Nucleus accumbens (tissue), 56 donors: ENCODE measurements at places on chromosomes 6 and 20.

GRCh38 chr20:64261138-64261537, 5.6 kb downstream of the PCMTD2 start:
- no peak for DNase-seq

DNA sequence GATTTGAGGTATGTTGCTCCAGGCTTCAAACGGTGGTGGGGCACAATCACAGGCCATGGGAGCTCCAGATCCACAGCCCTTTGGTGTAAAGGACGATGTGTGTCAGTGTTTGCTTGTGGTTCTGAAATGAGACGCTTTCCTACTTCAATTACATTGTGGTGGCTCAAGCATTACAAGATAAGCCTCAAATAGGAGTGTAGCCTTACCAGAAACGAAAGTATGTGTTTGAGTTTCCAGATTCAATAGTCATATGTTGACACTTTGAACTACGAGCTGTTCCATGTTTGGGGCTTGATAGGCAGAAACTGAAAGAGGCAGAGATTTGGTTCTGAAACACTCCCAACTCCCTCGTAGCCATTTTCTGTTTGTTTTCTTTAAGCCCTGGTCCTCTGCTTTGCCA, 187.1 kb downstream of the MYLK4 start:
- DNase-seq: no peak

GRCh38 chr6:170205126-170205525, 85.8 kb downstream of the DLL1 start:
- no peak for DNase-seq

GRCh38 chr20:52761867-52762266, 210.3 kb upstream of the TSHZ2 start:
- DNase-seq: no peak

DNA sequence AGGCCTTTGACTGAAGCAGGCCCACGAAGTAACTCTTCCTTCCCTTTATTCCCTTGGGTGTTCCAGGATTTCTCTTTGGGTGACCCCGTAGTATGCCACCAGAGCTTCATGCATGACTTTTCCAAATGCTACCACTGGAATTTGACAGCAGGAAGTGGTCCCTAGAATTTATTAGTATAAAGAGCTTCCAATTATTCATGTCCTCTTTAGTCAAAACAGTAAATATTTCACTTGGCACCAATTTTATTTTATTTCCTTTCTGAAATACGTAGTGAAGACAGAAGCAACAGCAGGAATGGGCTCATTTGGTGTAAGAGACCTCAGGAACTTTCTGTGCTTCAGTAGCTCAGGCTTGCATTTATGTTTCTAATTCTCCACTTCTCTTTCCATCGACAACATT, 151.3 kb downstream of the LCA5 start:
- DNase-seq: no peak

DNA sequence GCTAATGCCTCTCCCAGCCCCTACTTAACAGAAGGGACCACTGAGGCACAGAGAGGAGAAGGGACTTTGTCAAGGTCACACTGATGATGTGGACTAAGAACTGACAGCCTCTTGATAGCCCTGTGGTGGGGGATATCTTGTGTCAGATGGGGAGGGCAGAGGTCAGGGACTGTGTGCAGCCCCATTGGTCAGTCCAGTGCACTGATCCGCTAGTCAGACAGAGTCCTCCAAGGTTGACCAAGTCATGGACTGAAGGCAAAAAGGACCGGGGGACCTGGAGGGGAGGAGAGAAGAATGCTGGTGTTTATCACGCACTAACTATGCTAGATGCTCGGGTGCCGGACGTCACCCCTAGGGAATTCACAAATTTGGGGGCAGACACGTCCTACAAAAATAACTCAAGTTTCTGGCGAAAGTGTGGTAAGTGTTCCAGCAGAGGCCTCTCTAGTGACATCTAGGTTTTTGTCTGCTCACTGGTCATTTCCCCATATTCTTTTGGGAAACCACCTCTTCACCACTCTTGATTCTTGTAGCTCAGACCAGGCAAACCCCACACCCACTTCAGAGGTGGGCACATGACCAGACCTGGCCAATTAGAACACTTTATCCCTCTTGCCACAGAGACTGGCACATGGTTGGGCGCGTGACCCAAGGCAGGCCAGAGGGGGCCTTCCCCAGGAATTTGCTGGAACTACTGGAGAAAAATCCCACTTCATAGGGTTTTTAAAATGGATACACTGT, 21.0 kb downstream of the TCF15 start:
- DNase-seq: no peak

DNA sequence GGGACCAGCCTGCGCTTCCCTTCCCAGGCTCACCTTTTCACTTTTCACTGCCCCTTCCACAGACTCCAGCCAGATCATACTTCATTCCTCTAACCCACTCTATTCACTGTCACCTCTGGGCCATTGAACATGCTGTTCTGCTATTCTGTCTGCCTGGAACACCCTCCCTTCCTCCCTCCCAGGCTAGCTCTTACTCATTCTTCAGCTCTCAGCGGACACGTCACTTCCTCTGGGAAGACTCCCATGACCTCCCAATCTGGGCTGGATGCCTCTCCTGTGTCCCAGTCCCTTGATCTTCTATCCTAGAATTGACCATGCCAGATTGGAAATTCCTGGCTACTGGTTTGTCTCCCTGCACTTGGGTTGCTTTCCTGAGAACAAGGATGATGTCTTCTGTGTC, 5.0 kb downstream of the SLC12A5 start:
- DNase-seq: no peak

- no peak for DNase-seq
These were observed 13.6 kb downstream of the BNIP5 start for GRCh38 chr6:36323062-36323461.

DNA sequence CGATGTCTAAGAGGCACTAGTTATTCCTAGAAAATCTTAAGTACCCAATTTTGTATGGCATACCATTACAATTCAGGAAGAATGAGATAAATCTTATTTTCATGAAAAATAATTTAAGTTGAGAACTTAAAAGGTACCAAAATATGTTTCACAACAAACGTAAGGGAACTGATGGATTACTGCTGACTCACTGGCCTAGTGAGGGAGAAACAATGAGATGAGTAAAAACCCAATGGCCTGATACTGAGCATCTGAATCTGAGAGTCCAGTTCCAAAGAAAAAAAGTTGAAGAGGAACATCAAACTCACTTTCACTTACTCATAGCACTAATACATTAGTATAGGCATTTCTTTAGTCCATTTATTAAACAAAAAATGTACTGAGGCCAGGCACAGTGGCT, 56.0 kb downstream of the MDN1 start:
- DNase-seq: no peak

DNA sequence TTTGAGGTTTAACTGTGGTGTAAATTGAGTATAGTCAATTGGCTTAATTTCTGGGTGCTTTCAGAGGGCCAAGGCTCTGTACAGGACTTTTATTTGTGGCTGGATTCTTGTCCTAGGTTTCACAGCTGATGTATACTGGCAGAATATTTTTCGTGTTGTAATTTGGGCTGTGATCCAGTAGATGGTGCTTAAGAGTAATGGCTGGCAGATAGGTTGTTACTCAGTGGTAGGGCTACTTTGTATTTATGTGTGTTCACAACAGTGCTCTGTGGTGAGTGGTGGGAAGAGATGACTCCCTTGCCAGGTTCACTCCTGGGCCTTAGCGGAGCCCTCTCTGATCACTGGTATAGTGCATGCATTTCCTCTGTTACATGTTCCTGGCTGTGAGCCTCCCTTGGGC, 34.5 kb upstream of the FERMT1 start:
- no peak for DNase-seq

- DNase-seq: no peak
These were observed 5.3 kb upstream of the SERPINB6 start for GRCh38 chr6:2976571-2977085.

DNA sequence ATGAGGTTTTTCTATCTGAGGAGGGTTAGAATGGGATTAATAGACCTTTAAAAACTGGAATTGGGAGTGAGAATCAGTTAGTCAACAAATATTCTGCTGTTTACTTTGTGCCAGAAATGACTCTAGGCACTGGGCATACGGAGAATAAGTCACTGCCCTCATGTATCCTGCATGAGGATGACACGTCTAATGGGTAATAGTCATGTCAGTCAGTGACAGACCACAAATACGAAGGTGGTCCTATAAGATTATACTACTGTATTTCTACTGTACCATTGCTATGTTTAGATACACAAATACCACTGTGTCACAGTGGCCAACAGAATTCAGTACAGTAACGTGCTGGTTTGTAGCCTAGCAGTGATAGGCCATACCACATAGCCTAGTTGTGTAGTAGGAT, 30.7 kb downstream of the ZFAND3 start:
- no peak for DNase-seq

GRCh38 chr6:148868314-148868713, 121.5 kb downstream of the UST start:
- DNase-seq: no peak

- no peak for DNase-seq
These were observed 131.7 kb upstream of the MLIP start for GRCh38 chr6:53979468-53980067.

- no peak for DNase-seq
These were observed 12.1 kb upstream of the NFATC2 start for GRCh38 chr20:51554538-51555165.

GRCh38 chr6:15109338-15110090, 136.4 kb upstream of the JARID2 start:
- no peak for DNase-seq

DNA sequence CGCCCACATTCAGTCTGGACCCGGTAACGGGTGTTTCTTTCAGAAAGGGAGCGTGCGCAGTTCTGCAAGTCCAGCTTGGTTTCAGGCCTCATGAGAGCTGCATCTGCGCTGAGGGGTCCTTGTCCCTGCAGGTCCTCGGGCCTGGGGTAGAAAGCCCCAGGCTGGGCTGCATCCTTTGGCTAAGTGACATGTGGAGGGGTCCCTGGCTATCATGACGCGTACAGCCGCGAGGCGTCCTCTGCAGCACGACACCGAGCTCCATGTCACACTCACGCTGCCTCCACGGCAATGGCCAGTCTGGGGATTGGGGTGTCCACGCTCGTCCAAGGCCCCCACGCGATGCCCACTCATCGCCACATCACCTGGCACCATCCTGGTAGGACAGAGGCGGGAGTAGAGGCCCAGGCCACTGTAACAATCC, 1.7 kb upstream of the KIF25 start:
- no peak for DNase-seq

GRCh38 chr6:10722570-10722819, 375 bp upstream of the TMEM14C start:
- no peak for DNase-seq

DNA sequence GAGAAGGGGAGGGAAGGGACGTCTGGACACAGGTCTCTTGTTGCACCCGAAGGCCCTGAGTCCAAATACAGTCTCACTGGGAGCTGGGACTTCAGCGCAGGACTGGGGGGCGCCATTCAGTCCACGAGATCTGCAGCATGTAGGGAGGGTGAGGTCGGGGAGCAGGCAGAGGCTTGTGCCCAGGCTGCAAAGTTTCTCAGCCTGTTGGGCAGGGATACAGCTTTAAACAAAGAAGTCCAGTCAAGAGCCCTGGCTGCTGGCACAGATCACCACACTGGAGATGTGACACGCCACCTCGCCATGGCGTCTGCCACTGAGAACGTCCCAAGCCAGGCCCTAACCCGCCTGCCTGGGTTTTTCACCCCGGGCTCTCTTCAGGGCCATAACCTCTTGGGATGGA, 256.6 kb downstream of the DLL1 start:
- DNase-seq: no peak

GRCh38 chr20:23419995-23420901, 1.0 kb downstream of the NAPB start:
- DNase-seq: peak; percentile 13

- no peak for DNase-seq
These were observed 18.1 kb downstream of the NPEPL1 start for GRCh38 chr20:58710481-58711265.

DNA sequence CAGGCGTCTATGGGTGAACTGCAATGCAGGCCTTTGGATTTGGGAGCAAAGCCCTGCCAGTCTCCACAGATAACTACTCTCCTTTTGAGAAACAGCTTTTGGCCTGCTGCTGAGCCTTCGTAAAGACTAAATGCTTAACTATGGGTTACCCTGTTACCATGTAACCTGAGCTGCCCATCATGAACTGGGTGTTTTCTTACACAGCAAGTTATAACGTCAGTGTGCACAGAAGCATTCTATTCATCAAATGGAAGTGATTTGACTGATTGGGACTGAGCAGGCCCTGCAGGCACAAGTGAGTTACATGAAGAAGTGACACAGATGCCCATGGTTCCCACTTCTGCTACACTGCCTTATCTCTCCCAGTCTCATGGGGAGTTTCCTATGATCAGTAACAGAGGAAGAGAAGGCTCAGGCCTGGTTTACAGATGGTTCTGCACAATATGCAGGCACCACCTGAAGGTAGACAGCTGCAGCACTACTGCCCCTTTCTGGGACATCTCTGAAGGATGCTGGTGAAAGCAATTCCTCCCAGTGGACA, 319.1 kb downstream of the CD83 start:
- no peak for DNase-seq

- DNase-seq: no peak
These were observed 238.0 kb upstream of the MAN1A1 start for GRCh38 chr6:119587537-119587936.

GRCh38 chr6:137819740-137820139, 47.3 kb upstream of the TNFAIP3 start:
- DNase-seq: no peak

DNA sequence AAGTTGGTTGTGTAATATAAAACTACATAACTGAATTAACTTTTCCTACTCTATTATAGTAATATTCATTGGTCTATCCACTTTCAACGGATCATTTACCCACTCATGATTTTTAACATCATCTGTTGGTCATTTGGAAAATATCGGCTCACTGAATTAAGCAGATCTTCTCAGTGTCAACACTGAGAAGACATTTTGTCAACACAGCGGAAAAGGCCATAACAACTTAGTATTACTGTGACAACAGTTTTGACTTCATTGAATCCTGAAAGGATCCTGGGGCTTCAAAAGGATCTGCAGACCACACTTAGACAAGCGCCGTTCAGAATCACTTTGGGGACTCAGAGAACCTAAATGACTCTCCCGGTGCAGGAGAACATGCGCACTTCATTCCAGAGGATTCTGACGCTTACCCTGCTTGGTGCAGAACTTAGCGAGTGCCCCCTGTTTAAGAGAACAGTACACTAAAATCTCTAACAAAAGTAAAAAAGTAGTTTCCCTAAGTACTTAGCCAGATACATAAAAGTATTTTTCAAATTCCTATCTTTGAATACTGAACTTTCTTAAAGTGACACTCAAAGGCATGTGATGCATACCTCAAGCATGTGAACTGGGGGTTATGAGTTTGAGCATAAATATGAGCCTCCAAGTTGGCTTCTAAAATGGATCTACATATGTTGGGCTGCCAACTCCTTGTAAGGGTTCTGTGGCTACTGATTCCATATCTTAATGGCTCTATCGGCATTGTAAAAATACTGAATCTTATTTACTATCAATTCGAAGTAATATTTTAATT, 4.0 kb downstream of the ZBTB2 start:
- no peak for DNase-seq

GRCh38 chr6:155510879-155511278, 55.2 kb upstream of the NOX3 start:
- no peak for DNase-seq

DNA sequence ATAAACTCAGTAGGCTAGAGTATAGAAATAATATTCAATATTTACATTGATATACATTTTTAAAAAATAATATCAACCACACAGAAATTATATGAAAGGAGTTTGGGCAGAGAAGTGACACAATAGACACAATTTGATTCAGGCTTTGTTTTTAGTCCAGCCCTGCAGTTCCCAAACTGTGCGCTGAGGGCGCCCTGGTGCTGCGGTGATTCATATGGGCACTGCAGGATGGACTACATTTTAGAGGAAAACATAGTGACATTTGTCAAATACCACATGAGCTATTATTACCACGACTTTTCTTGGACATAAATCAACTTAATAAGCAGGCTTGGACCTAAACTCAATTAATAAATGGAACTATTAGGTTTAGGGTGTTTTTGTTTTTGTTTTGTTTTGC, 364.3 kb upstream of the ID4 start:
- no peak for DNase-seq
